ENCODE measurements at places on chromosomes 12 and 14.

DNA sequence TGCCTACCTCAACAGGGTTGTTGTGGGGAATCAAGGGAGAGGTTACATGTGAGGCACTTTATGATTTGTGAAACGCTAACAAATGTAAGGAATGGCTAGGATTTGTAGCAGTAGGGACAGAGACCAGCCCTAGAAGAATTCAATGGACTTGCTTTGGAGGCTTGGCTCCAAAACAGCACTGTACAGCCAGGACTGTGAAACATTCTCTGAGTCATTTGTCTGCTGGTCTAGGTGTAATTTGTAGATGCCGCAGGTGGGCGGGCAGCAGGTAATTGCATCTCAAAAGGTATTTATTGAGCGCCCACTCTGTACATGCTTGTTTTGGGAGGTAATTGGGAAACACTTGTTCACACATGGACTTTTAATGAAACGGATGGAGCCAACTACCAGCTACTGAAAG is 11.4 kb downstream of the SLC7A8 start:
- H3K27ac ChIP-seq: no peak overlapping the region
- H3K4me3 ChIP-seq: no peak overlapping the region
- H3K27me3 ChIP-seq: no peaks in the 10 kb centered on the region
- DNase-seq: no peak

- H3K27me3 ChIP-seq: no peaks in the 10 kb centered on the region
- no peak overlapping the region for H3K4me3 ChIP-seq
- H3K27ac ChIP-seq: no peak overlapping the region
- no peaks in the 10 kb centered on the region for H3K4me1 ChIP-seq
- DNase-seq: no peak
Measured at GRCh38 chr12:78101946-78102635, 271.4 kb downstream of the NAV3 start.

DNA sequence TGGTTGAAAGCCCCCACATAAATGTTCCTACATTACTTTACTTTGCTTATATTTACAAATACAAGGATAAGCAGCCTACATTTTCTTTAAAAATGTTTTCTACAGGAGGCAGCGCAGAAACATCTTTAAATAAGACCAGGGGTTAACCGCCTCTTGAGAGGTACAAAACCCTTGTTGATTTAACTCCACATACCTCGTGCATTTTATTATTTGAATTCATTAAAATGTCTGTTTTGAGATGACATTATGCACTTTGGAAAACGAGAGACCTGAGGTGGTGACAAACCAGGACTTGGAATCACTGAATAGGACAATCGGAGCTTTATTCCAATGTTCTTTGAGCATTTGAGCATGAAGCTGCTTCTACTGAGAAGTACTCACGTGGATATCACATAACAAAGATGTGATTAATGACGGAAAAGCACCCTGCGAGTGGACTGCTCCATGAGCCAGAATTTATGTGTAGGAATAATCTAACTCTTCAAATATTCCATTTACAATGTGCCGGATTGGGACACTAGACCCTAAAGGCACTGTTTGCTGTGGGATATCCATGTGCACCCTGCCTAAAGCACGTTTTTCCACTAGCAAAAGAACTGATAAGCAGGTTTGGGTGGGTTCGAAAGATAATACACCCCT is 746 bp upstream of the DUSP16 start:
- peak overlapping the region; percentile 88 for H3K4me3 ChIP-seq
- peak overlapping the region; percentile 95 for H3K27ac ChIP-seq
- peaks cover 37% of the 10 kb centered on the region for H3K4me1 ChIP-seq
- DNase-seq: no peak

DNA sequence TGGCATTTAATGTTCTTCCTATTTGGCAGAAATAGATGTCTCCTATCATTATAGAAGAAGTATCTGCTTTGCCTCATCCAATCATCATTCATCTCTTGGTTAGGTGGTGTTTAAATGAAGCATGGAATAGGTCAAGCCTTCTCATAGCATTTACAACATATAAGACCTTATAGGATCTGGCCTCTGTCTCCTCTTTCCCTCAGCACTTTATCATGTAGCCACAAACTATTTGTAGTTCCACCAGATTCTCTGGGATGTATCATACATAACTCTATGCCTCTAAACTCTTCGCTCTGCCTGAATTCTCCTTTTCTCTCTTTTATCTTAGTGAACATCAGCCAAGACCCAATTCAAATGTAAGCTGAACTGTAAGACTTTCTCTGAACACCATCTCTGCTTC is 20.7 kb downstream of the NAA25 start:
- no peak overlapping the region for H3K27ac ChIP-seq
- DNase-seq: no peak
- no peaks in the 10 kb centered on the region for H3K4me1 ChIP-seq
- peaks cover 7% of the 10 kb centered on the region for H3K36me3 ChIP-seq

GRCh38 chr14:105205673-105206208 is 24.6 kb upstream of the NUDT14 start:
- DNase-seq: no peak
- H3K4me1 ChIP-seq: peaks cover 4% of the 10 kb centered on the region
- H3K4me3 ChIP-seq: no peak overlapping the region
- no peaks in the 10 kb centered on the region for H3K36me3 ChIP-seq

DNA sequence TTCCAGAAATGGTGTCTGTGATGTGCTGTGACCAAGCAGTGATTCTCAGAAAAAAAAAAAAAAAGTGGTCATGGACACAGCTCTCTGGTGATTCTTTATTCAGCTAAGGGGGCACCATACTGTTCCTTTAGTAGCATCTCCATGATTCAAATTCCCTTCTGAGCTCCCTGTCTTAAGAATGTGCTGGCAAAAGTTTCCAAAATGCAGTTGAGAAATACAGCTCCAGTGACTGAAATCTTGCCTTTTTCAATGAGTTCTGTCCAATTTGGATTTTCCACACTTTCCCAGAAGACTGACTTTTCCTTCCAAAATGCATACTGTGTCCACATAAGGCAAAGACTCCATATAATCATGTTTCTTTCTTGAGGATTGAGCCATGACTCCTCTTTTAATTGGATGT is 24.3 kb upstream of the CPM start:
- H3K4me3 ChIP-seq: no peak overlapping the region
- DNase-seq: no peak
- H3K36me3 ChIP-seq: no peaks in the 10 kb centered on the region
- no peak overlapping the region for H3K27ac ChIP-seq
- H3K4me1 ChIP-seq: peaks cover 13% of the 10 kb centered on the region

DNA sequence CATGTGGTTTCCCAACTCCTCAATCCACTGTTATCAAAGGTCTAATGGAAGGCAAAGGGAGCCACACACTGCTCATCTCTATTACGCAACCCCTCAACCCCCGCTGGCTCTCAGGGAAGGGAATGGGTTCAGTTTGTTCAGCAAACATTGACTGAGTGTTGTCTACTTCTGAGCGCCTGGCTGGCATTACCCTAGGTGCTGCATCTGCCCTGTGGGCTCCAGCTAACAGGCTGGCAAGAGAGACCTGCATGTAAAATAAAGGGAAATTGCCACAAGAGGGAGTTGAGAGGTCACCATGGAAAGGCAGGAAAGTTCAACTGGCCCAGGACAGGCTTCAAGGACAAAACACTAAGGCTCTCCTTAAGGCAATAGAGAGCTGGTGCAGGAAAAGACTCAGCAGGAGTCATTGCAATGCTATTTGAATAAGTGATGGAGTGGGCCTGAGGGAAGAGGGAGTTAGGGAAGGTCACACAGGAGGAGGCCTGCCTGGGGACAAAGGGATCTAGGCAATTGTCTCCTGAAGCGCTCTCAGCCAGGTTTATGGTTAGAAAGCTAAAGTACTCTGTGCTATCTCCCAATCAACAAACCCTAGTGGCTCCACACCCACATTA is 5.5 kb upstream of the ZNF740 start:
- H3K4me3 ChIP-seq: peak overlapping the region; percentile 8
- H3K27me3 ChIP-seq: no peaks in the 10 kb centered on the region
- peak overlapping the region; percentile 32 for H3K27ac ChIP-seq
- no peaks in the 10 kb centered on the region for H3K36me3 ChIP-seq
- peaks cover 23% of the 10 kb centered on the region for H3K4me1 ChIP-seq
- no peak for DNase-seq

DNA sequence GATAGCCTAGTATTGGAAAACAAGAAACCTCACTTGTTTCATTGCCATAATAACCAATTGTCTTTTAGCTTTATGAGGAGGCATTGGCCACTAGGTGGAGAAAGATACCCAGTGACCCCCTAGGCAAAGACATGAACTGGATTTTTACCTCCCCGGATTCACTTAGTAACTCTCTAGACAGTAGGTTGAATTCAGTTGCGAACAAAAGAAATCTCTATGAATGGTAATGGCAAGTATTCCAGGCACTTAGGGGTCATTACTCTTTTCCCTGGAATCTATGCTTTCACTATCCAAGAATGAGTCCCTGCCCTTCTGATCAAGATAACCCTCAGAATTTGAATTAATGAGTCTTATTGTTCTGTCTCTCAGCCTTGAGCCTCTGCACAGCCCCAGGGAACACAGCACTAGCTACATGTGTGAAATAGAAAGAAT is 29.5 kb upstream of the RHOJ start:
- no peak overlapping the region for H3K4me3 ChIP-seq
- DNase-seq: peak; percentile 26
- H3K4me1 ChIP-seq: peaks cover 5% of the 10 kb centered on the region

DNA sequence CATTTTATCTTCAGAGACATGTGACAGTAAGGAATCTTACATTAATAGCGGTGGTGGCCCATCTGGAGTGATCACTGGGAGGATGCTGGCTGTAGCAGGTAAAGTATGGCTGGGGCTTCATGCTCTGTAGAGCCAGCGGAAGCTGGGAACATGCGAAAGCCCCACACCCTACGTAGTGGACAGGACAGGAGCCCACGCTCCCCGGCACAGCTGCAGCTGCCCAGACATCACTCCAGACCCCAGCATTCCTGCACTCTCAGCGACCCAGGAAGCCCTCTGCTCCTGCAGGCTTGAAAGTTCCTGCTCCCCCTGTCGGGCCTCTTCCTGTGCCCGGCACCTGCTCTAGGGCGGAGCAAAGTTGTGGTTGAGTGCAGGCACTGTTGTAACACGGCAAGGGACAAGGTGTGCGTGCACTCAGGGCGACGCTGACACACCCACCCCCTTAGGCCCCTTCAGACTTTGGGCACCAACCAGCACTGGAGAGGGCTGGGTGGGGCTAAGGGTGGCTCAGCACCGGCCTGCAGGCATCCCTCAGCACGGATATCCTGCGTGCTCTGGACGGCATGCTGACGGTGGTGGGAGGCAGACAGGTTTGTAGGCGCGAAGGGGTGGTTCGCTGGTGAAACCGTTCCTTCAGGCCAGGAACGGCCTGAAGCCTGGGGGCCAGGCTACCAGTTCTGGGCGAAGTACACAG is 568.3 kb downstream of the FSCB start:
- H3K4me1 ChIP-seq: no peaks in the 10 kb centered on the region
- no peak overlapping the region for H3K4me3 ChIP-seq
- no peaks in the 10 kb centered on the region for H3K36me3 ChIP-seq
- no peaks in the 10 kb centered on the region for H3K27me3 ChIP-seq

DNA sequence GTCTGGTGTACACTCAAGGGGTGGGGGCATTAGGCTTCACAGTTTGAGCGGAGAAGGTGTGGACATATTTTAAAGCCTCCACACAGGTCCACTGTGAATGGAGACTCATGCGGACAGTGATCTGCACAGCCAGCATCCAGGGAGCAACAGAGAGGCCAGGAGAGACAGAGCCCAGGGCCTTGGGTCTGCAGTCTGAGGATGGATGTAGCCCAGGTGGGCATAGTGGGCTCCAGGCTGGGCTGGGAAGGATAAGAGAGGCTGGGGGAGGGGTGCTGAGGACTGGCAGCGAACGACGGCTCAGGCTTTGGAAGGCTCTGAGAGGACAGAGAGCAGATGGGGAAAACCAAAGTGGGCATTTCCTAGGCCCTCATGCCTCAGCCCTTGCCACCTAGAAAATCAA is 128.8 kb downstream of the PAPOLA start:
- H3K4me3 ChIP-seq: no peak overlapping the region
- DNase-seq: no peak
- H3K27ac ChIP-seq: no peak overlapping the region
- no peaks in the 10 kb centered on the region for H3K36me3 ChIP-seq
- no peaks in the 10 kb centered on the region for H3K27me3 ChIP-seq

- H3K4me1 ChIP-seq: no peaks in the 10 kb centered on the region
- no peak for DNase-seq
- no peak overlapping the region for H3K4me3 ChIP-seq
- H3K36me3 ChIP-seq: peaks cover 5% of the 10 kb centered on the region
- H3K27ac ChIP-seq: no peak overlapping the region
Measured at GRCh38 chr12:56375598-56376434, 13.2 kb upstream of the APOF start.

- no peaks in the 10 kb centered on the region for H3K27me3 ChIP-seq
- H3K36me3 ChIP-seq: no peaks in the 10 kb centered on the region
- no peak overlapping the region for H3K4me3 ChIP-seq
Measured at GRCh38 chr12:17276196-17276595, 670.2 kb upstream of the LMO3 start.

GRCh38 chr14:33175951-33176350 is 237.3 kb downstream of the NPAS3 start:
- H3K27me3 ChIP-seq: no peaks in the 10 kb centered on the region
- no peak for DNase-seq
- H3K4me1 ChIP-seq: peaks cover 2% of the 10 kb centered on the region

DNA sequence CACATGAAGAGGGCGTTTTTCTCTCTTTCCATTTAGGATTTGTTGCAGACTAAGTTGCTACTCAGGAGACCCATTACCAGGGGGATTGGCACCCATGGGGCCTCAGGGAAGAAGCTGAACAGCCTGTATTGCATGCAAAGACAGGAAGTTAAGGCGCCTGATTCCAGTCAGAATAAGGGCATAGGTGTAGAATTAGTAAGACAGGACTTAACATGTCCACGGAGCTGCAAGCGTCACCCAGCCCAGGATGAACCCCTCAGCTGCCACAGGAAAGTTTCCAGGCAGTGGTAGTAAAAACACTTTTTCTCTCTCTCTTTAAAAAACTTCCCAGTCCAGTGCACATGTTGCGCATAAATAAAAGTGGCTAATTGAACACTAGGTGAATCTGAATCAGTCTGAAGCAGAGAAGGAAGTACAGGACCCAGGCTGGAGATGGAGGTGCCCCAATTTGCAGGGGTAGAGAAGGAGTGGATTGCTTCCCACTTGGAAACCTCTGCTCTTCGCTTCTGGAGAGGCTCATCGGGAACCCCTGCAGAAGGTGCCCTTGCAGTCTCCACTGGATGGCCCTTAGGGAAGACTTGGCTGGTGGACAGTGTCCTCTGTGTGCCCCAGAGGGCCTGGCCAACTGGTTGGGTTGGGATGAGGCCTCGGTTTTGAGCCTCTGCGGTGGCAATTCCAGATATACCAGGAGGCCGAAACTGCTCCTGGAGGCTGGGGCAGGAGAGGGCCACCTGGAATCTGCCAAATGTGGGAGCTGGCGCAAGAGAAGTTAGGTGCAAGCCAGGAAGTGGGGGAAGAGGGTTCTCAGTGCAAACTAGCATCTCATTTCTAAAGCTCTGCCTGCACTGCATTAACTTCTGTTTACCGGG is 10.7 kb upstream of the TBX3 start:
- H3K4me1 ChIP-seq: no peaks in the 10 kb centered on the region
- DNase-seq: no peak
- no peak overlapping the region for H3K27ac ChIP-seq
- no peaks in the 10 kb centered on the region for H3K36me3 ChIP-seq
- H3K4me3 ChIP-seq: no peak overlapping the region

- no peak for DNase-seq
- no peaks in the 10 kb centered on the region for H3K27me3 ChIP-seq
- H3K4me1 ChIP-seq: no peaks in the 10 kb centered on the region
- H3K27ac ChIP-seq: no peak overlapping the region
- H3K4me3 ChIP-seq: no peak overlapping the region
Measured at GRCh38 chr14:54929556-54929955, 26.9 kb upstream of the GCH1 start.
